ENCODE measurements at places on chromosomes 4 and X.

DNA sequence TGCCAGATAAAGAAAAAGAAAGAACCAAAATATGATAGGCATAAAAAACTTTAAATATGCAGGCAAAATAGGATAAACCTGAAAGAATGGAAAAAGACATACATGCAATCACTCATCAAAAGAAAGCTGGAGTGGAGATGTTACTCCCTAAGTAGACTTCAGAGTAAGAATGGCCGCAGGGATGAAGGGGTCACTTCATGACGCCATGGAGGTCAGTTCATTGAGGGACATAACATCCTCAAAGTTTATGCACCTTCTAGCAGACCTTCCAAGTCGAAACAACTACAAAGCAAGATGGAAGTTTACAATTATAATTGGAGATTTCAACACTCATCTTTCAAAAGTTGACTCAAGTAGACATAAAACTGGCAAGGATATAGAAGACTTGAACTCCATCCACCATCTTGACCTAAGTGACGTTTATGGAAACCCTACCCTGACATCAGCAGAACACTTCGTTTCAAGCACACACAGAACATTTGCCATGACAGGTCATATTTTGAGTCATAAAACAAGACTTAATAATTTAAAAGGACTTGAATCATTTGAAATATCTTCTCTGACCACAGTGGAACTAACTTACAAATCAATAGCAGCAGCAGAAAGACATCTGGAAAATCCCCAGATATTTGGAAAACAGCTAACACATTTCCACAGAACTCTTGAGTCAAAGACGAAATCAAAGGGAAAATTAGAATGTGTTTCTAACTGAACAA lies 106.0 kb upstream of the LRPAP1 start:
- DNase-seq, result no peak

- DNase-seq, result no peak
Observed at GRCh38 chrX:96704629-96705028, 20.0 kb downstream of the DIAPH2 start.

DNA sequence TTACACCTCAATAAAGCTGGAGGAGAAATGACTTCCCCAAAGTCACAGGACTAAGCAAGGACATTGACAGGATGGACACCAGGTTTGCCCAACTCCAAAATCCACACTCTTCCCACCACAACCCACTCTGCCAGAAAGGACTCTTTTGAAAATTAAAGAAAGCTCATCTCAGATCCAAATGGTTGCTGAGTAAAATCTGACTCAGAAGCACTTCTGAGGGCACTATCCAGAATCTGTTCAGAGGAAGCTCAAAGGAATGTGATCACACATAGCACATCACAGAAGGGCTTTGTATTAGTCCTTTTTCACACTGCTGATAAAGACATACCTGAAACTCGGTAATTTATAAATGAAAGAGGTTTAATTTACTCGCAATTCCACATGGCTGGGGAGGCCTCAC lies 155.5 kb downstream of the RAB28 start:
- no peak for DNase-seq

DNA sequence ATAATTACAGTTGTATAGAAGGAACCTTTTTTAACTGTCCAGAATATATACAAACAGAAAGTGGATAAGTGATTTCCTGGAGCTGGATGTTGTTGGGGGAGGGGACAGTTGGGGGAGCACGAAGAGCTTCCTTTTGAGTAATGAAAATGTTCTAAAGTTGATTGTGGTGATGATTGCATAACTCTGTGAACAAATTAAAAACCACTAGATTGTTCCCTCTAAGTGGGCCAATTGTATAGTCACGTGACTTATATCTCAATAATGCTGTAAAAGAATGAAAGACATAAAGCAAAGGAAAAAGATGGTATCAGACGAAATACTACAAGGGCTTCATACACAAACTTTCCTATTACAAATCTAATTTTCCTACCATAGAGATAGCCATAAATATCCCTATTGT lies 2.7 kb downstream of the CT55 start:
- no peak for DNase-seq

GRCh38 chrX:154833746-154834274 lies 652 bp downstream of the SMIM9 start:
- DNase-seq, result no peak

GRCh38 chr4:110195561-110196205 lies 2.7 kb downstream of the ELOVL6 start:
- DNase-seq, result no peak

DNA sequence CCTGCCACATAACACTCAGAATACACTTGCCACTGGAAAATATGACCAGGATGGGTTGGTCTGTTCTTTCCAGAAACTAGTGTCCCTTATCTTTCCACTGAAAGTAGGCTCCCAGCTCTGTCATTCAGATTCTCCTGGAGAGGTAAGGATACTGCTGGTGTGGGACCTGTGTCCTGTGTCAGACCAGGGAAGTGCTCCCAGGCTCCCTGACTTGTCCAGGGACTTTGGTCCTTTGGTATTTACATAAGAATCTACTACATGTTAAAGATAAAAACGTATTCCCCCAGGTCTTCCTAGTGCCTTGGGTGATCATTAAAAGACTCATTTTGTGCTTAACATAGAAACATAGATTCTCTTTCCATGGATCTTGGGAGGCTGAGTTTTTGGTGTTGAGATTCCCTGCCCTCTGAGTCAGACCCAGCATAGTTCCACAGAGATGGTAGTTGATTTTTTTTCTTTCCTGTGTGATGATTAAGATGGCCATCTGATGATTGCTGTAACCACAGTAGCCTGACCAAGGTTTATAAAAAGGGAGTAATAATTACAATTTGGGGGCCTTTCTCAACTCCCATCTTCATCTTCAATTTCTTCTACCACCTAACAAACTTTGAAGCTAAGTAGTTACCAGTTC lies 159.8 kb upstream of the JADE1 start:
- no peak for DNase-seq

DNA sequence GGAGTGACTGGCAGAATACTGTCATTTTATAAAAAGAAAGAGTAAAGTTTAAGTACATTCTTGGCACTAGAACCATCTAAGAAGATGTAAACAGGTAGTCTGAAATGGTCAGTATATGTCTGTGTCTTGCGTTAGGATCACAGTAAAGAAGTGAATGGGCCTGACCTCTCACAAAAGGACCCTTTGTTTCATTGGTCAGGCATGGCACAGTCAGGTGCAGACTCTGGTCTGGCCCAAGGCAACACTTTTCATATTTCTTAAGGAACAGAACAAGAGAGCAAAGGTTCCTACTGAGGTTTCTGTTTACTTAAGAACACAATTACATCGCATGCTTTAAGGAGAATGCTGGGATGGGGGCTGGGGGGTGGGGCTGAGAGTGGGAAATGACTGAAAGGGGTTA lies 48.1 kb downstream of the RPGR start:
- no peak for DNase-seq

- no peak for DNase-seq
Observed at GRCh38 chr4:179927473-179927872, 2315.7 kb upstream of the TENM3 start.

GRCh38 chr4:159542296-159542695 lies 439.4 kb downstream of the RAPGEF2 start:
- DNase-seq, result no peak

- no peak for DNase-seq
Observed at GRCh38 chrX:8233091-8233490, 62.0 kb upstream of the VCX2 start.

GRCh38 chrX:124426288-124427169 lies 80.2 kb downstream of the SH2D1A start:
- no peak for DNase-seq

DNA sequence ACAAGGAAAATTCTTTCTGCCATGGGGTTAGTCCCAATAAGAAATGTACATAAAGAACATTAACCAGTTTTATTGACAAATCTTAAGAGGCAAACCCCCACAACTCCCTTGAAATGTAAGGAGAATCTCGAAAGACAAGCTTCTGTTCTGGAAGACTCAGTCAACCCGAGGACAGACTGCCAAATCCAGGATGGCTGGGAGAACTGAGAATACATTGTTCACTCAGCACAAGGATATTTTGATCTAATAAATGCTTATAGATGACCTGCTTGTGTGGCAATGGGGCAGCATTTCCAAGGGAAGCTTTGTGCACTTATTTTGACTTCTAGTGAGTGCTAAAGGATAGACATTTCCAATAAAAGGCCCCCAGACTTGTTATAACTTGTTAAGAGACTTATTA lies 280.4 kb downstream of the DHX15 start:
- DNase-seq, result no peak

DNA sequence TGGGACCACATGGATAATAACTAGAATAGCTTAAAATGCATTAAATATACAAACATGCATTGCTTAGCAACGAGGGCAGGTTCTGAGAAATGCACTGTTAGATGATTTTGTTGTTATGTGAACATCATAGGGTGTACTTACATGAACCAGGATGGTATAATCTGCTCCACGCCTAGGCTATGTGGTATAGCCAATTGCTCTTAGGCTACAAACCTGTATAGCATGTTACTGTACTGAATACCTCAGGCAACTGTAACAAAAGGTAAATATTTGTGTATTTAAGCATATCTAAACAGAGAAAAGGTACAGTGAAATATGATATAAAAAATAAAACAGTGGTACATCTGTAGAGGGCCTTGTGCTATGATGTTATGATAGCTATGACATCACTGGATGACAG lies 169.2 kb upstream of the IL15 start:
- DNase-seq, result no peak

DNA sequence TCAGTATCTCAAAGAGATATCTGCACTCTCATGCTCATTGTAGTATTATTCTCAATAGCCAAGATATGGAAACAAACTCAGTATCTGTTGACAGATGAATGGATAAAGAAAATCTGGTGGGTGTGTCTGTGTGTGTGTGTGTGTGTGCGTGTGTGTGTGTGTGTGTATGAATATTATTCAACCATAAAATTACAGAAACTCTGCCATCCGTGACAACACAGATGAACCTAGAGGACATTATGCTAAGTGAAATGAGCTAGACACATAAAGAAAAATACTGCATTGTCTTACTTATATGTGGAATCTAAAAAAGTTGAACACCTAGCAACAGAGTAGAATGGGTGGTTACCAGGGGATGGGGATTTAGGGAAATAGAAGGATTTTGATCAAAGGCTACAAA lies 13.2 kb downstream of the XKRX start:
- no peak for DNase-seq

- no peak for DNase-seq
Observed at GRCh38 chrX:9315086-9315485, 149.8 kb upstream of the TBL1X start.

- no peak for DNase-seq
Observed at GRCh38 chrX:12825801-12826200, 34.6 kb downstream of the PRPS2 start.

- DNase-seq, result no peak
Observed at GRCh38 chr4:118991686-118992085, 103.0 kb downstream of the SYNPO2 start.

DNA sequence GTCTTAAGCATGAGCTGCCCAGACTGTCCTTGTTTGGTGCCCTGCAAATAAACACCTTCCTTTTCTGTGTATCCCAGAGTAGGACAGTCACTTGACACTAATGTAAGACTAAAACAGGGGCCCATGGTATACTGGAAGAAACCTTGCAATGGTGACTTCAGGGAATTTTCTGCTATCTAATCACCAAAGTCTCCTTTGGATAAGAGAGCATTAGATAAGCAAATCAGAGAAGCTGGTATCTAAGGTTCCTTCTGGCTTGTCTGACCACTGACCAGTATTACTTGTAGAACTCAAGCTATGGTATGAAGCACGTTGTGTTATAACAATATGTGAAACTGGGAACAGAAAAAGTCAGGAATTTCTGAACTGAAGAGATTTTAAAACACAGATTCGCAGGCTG lies 173.9 kb downstream of the COL25A1 start:
- DNase-seq, result no peak

GRCh38 chrX:107205770-107206696 lies at the start of the genes DNAAF6 and NUP62CL:
DNAAF6 (plus strand) TSS chrX:107206611; CDS start chrX:107212876, 6,265 bp downstream.
NUP62CL (minus strand) TSS chrX:107206433; CDS start chrX:107175146, 31,287 bp downstream.
- peak; percentile 81 for DNase-seq

DNA sequence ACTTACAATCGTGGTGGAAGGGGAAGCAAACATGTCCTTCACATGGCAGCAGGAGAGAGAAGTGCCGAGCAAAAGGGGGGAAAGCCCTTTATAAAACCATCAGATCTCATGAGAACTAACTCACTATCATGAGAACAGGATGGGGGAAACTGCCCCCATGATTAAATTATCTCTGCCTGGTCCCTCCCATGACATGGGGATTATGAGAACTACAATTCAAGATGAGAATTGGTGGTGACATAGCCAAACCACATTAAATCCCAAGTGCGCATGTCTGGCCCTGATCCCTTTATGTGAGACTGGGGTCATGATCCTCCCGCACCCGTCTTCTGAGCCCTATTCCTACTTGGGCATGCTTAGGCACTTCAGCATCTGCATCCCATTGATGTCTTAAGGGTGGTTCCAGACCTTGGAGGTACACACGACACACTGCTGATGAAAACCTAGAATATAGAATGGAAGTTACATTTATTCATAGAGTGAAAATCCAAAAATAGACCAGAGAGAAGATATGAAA lies 116.0 kb downstream of the PTTG2 start:
- DNase-seq, result no peak

DNA sequence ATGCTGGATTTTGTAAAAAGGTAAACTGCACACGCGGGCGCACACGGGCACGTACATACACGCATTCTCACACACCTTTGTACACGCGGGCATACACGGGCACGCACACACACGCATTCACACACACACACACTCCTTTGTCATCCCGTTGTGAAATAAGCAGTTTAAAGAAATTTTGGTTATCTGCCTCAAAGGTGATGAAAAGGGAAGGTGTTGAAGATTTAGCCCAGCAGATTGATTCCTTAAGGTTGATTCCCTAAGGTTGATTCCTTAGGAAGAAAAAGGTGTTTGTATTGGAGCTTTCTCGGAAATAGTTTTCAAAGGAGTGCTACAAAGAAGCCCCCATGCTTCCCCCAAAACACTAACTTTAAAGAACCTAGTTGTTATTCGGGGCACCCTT lies 693 bp downstream of the ATP10D start:
- DNase-seq, result no peak

DNA sequence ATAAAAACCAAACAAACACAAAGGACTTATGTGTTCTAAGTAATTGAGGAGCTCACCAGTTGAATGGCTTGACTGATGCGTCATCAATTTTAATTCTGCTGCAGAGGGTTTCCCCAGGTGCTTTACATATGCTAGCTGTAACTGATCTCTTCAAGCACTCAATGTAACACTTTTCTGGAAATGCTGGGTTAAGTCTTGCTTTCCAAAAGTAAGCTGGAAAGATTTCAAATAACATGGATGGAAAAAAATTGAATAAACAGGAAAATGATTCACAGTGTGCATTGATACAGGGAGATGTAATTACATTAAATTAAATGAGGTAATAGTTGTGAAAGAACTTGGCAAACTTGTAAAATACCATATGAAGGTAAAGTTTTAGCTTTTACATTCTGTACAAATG lies 186.7 kb upstream of the WDFY3 start:
- DNase-seq, result no peak

- no peak for DNase-seq
Observed at GRCh38 chrX:57353472-57354132, 67.1 kb downstream of the FAAH2 start.

Measured in lower lobe of right lung (tissue), 2 donors.